ENCODE measurements at places on chromosomes 11 and 22. TPM values are rescaled to one million over a fixed set of nuclear protein-coding genes. Genes with fewer than 3 reads are reported as not detected.

GRCh38 chr11:73872749-73873357 is 3.8 kb downstream of the COA4 start:
- DNase-seq = no peak

- DNase-seq = peak; percentile 55
These were observed 3.6 kb upstream of the TBC1D22A start for GRCh38 chr22:46758867-46759290.

GRCh38 chr11:15095736-15096228 is 18.9 kb upstream of the INSC start:
- DNase-seq = no peak

- no peak for DNase-seq
These were observed 19.6 kb downstream of the RTN4R start for GRCh38 chr22:20248461-20248978.

Gene NUP160
- polyA plus RNA-seq = 6.8 TPM

All from kidney (tissue), 22 donors.